ENCODE measurements at places on chromosomes 1 and 21.

DNA sequence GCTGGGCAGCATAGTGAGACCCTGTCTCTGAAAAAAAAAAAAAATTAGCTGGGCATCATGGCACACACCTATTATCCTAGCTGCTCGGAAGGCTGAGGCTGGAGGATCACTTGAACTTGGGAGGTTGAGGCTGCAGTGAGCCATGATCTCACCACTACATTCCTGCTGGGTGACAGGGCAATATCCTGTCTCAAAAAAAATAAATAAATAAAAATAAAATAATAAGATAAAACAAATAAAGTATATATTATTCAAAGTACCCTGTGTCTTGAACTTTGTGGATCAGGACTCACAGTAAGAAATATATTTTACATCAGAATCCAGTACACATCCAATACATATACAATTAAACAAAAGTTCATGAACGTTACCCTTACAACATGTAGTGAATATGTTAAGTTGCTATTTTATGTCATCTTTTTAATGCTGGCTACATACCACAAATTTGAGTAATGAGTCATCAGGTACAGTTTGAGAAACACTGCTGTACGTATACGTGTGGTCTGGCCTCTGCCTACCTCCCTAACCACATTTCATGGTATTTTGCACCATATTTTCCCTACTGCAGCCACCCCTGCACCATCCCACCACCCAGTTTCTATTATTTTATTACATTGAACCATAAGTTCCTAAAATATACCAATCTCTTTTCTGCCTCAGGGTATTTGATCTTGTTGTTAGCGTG is 4.4 kb downstream of the NME7 start:
- no peaks in the 10 kb centered on the region for H3K4me1 ChIP-seq
- no peak overlapping the region for H3K4me3 ChIP-seq
- no peaks in the 10 kb centered on the region for H3K27me3 ChIP-seq

DNA sequence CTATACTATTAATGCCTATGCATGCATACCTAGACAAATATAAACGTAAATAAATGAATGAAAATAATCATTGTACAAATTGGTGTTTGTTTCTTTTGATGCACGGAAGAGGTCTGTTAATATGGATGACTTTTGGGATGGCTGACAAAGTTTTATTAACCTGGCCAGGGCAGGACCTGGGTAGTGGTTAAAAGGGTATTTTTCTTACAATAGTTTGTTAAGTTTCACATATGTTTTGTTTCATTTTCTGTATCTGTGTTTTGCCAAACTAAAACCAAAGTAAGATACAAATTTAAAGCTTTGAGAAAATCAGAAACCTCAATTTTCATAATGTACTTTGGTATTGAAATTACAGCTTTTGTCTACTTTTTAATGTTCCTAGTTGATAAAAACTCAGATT is 222.7 kb upstream of the OLFM3 start:
- no peaks in the 10 kb centered on the region for H3K36me3 ChIP-seq
- DNase-seq, result no peak
- H3K27ac ChIP-seq, result no peak overlapping the region
- H3K4me1 ChIP-seq, result no peaks in the 10 kb centered on the region
- no peak overlapping the region for H3K4me3 ChIP-seq
- no peaks in the 10 kb centered on the region for H3K27me3 ChIP-seq

DNA sequence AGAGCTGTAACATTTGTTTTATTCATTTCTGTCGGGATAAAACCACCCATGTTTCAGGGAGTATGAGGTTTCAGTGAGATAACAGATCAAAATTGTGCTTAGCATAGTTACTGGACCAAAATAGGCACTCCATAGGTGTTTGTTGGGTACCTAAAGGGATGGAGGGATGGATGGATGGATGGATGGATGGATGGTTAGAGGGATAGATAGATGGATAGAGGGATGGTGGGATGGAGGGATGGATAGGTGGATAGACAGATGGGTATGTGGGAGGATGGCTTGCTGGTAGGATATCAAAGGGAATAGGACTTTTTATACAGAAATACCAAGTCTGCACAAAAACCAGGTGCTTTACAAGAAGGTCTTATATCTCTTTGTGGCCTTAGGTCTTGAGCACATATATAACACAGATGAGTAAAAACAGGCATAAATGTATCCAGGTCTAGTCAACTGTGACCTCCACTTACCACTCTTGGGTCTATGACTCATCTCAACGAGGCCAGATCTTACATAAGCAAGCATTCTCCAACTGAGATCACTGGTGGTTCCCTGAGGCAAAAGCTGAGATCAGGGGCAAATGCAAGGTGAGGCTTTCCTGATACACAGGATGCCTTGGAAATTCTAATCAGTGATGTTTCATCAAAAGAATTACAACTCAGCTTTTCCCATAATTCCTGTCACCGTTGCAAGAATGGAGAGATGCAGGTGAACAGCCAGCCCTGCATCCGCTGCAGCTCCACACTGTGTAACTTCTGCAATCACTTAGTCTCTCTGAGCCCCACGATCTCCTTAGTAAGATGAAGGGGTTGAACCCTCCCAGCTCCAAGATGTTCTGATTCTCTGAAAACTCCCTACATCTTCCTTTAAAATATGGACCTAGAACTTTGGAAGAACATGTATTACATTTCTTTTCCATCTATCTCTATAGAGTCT is 32.0 kb downstream of the PTAFR start:
- H3K27me3 ChIP-seq, result no peaks in the 10 kb centered on the region
- no peaks in the 10 kb centered on the region for H3K36me3 ChIP-seq
- peaks cover 18% of the 10 kb centered on the region for H3K4me1 ChIP-seq
- no peak overlapping the region for H3K27ac ChIP-seq

DNA sequence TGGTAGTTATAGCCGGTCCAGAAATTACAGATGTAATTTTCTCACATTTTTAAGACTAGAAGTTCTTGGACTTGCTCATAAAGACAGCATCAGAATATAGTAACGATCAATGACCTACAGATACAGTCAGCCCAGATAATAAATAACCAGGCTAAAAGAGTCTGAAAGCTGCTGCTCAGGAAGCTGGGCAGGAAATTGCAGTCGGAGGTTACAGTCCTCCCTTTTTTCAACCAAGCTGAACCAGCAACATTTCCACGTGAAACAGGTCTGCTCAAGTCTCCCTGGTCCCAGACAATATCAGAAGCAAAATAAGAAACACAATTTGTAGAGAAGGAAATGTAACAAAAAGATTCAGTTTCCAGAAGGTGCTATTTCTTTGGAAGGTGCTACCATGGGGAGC is 457.4 kb downstream of the SIPA1L2 start:
- H3K4me1 ChIP-seq, result peaks cover 9% of the 10 kb centered on the region
- no peaks in the 10 kb centered on the region for H3K27me3 ChIP-seq
- H3K27ac ChIP-seq, result no peak overlapping the region
- peaks cover 62% of the 10 kb centered on the region for H3K36me3 ChIP-seq

DNA sequence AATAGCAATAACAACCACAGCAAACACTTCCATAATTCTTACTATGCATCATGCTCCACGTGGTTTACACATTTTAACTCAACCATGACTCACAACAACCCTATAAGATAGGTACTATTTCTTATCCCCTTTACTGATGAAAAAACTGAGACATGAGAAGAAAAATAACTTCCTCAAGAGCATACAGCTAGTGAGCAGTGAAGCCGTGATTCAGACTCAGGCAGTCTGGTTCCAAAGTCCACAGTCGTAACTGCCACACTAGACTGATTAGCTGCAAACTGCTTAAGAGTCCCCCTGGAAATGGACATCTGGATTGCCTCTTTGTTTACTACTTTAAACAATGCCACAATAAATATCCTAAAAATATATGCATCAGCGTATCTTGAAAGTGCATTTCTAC is 55.7 kb downstream of the PLD5 start:
- H3K36me3 ChIP-seq, result no peaks in the 10 kb centered on the region
- no peak for DNase-seq
- H3K27ac ChIP-seq, result no peak overlapping the region
- H3K4me1 ChIP-seq, result no peaks in the 10 kb centered on the region
